Hepatocyte (in vitro differentiated cells): ENCODE measurements at places on chromosomes 1 and 21. TPM values are rescaled to one million over a fixed set of nuclear protein-coding genes. Genes with fewer than 3 reads are reported as not detected.
A peak's percentile ranks its signal among the peaks of the same experiment; 100 is the strongest.

The CLCA1 gene
- 2.0 and 3.5 TPM in 2 replicates for polyA plus RNA-seq

The FAAH gene
- 61.1 and 61.8 TPM in 2 replicates for polyA plus RNA-seq

The MYBPH gene
- 0.70 TPM in 1 of 2 replicates, not detected in the other for polyA plus RNA-seq

The CRTC2 gene
- 27.1 and 28.0 TPM in 2 replicates for polyA plus RNA-seq

The GPR52 gene
- polyA plus RNA-seq, result not detected in 2 replicates

The DIO1 gene
- polyA plus RNA-seq, result 12.4 and 24.2 TPM in 2 replicates

The OR2T5 gene
- not detected in 2 replicates for polyA plus RNA-seq

The DVL1 gene
- polyA plus RNA-seq, result 49.1 and 50.5 TPM in 2 replicates

The SNRPE gene
- 267 and 272 TPM in 2 replicates for polyA plus RNA-seq

The OPRD1 gene
- polyA plus RNA-seq, result 0.08 and 0.12 TPM in 2 replicates

- no peak for DNase-seq
- no peaks in the 10 kb centered on the region for H3K36me3 ChIP-seq
- no peaks in the 10 kb centered on the region for H3K27me3 ChIP-seq
Observed at GRCh38 chr21:24205319-24205718, 1402.0 kb downstream of the MRPL39 start.

- H3K4me1 ChIP-seq, result peaks cover 2% of the 10 kb centered on the region
- DNase-seq, result no peak
- peaks cover 20% of the 10 kb centered on the region for H3K27me3 ChIP-seq
- H3K4me3 ChIP-seq, result no peak overlapping the region
Observed at GRCh38 chr1:206658981-206659273, 23.6 kb downstream of the DYRK3 start.

- no peaks in the 10 kb centered on the region for H3K4me1 ChIP-seq
- no peaks in the 10 kb centered on the region for H3K36me3 ChIP-seq
- H3K27me3 ChIP-seq, result peaks cover 11% of the 10 kb centered on the region
- H3K4me3 ChIP-seq, result no peak overlapping the region
- no peak overlapping the region for H3K27ac ChIP-seq
- peak; percentile 68 for DNase-seq
Observed at GRCh38 chr1:237012788-237013383, 8.6 kb upstream of the MT1HL1 start.

GRCh38 chr1:24828183-24828886, 83.1 kb downstream of the CLIC4 start:
- H3K4me1 ChIP-seq, result no peaks in the 10 kb centered on the region
- H3K4me3 ChIP-seq, result no peak overlapping the region
- no peak for DNase-seq
- H3K36me3 ChIP-seq, result no peaks in the 10 kb centered on the region

GRCh38 chr21:21262048-21262447, 263.8 kb downstream of the NCAM2 start:
- H3K36me3 ChIP-seq, result no peaks in the 10 kb centered on the region
- DNase-seq, result no peak
- H3K27me3 ChIP-seq, result no peaks in the 10 kb centered on the region
- no peak overlapping the region for H3K27ac ChIP-seq

GRCh38 chr1:247087256-247087655, 8.6 kb upstream of the ZNF670 start:
- no peak overlapping the region for H3K4me3 ChIP-seq
- H3K27ac ChIP-seq, result no peak overlapping the region
- H3K27me3 ChIP-seq, result no peaks in the 10 kb centered on the region

DNA sequence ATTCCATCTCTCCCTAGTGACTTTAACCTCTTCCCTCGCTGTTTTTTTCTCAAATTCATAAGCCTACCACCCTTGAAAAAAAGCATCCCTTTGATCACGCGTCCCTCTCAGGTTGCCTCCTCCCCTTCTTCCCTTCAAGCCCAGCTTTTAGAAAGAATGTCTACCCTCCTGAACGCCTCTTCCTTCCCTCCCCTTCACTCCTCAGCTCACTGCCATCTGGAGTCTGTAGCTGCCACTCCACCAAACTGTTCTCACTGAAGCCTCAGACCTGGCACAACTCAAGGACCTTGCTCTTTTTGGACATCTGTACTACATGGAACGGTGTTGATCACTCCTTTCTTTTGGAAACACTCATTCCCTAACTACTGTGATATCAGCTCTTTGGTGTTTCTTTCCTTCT, 80.6 kb downstream of the SLC25A24 start:
- peaks cover 3% of the 10 kb centered on the region for H3K27me3 ChIP-seq
- no peaks in the 10 kb centered on the region for H3K36me3 ChIP-seq
- no peak for DNase-seq
- no peak overlapping the region for H3K27ac ChIP-seq
- H3K4me1 ChIP-seq, result no peaks in the 10 kb centered on the region

GRCh38 chr1:234481771-234482170, 2.8 kb upstream of the TARBP1 start:
- H3K27ac ChIP-seq, result no peak overlapping the region
- H3K27me3 ChIP-seq, result peaks cover 9% of the 10 kb centered on the region
- H3K4me1 ChIP-seq, result peaks cover 8% of the 10 kb centered on the region
- H3K4me3 ChIP-seq, result no peak overlapping the region
- no peaks in the 10 kb centered on the region for H3K36me3 ChIP-seq
